Right lung (tissue), 10 donors: ENCODE measurements at places on chromosomes 12 and 14.
A peak's percentile ranks its signal among the peaks of the same experiment; 100 is the strongest.

- DNase-seq, result no peak
Observed at GRCh38 chr14:103255555-103255954, 78.5 kb upstream of the EIF5 start.

- no peak for DNase-seq
Observed at GRCh38 chr14:91326514-91327249, 82.2 kb upstream of the GPR68 start.

- no peak for DNase-seq
Observed at GRCh38 chr12:79614730-79615129, 76.0 kb downstream of the PAWR start.

- no peak for DNase-seq
Observed at GRCh38 chr14:81161088-81161487, 59.7 kb downstream of the GTF2A1 start.

DNA sequence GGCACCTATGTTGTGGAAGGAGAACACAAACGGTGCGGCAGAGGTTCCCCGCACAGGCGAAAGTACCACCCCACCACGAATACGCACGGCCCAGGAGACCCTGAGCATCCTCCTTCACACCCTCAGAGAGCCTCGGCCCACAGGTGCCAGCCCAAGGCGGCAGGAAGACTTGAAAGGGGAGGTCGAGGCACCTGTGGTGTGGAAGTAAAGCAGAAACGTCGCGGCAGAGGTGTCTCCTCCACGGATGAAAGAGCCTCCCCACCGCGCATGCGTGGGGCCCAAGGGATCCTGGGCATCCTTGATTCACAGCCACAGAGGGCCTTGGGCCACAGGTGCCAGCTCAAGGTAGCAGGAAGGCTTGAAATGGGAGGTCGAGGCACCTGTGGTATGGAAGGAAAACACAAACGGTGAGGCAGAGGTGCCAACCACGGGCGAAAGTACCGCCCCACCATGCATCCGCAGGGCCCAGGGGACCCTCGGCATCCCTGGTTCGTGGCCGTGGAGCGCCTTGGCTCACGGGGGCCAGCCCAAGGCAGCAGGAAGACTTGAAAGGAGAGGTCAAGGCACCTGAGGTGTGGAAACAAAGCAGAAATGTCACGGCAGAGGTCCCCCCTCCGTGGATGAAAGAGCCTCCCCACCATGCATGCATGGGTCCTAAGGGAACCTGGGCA, 380.1 kb downstream of the ALG10 start:
- DNase-seq, result no peak

- no peak for DNase-seq
Observed at GRCh38 chr12:89678225-89678624, 30.4 kb downstream of the ATP2B1 start.

- no peak for DNase-seq
Observed at GRCh38 chr14:95481391-95482022, 34.9 kb downstream of the SYNE3 start.

- DNase-seq, result no peak
Observed at GRCh38 chr12:129489100-129489676, 414.6 kb downstream of the TMEM132D start.

DNA sequence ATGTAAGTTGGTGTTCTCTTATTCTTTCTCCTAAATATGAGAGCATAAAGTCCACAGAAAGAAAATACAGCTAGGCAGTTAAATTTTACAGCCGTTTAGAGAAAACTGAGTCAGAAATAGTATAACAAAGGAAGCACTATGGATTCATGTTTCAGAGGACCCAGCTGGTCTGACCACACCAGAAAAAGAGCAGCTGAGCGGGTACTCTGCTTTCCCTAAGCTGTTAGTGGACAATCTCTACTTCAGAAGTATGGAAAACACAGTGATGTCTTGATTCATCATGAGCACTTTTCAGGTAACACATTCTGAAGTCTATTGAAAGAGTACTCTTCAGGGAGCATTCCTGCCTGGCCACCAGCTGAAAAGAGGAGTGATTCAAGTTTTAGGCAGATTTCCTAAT, 12.4 kb downstream of the PPM1H start:
- DNase-seq, result no peak

GRCh38 chr14:78631551-78631950, 461.4 kb downstream of the NRXN3 start:
- DNase-seq, result no peak

- peak; percentile 66 for DNase-seq
Observed at GRCh38 chr12:49776413-49776812, 35.1 kb downstream of the TMBIM6 start.

GRCh38 chr14:63727736-63728728, at the start of gene SGPP1:
SGPP1 (minus strand) TSS chr14:63728065; CDS start chr14:63727944, 121 bp downstream.
- peak; percentile 75 for DNase-seq

DNA sequence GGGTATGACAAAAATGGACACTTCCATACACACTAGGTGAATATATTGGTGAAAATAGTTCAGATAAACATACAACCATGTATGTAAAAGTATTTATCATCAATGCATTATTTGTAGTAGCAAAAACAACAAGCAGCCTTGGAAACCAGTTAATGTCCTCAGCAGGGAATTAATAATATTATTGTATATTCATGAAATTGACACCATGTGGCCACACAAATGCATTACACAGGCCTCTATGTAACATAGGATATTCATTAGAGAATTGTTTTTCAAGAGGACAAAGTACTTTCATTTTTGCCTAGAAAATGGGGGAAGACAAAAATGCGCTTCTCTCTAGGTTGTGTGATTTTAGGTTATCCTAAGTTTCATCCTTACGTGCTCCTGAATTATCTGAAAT, 24.3 kb downstream of the SPRING1 start:
- DNase-seq, result no peak
